Lower lobe of right lung (tissue), 2 donors: ENCODE measurements at places on chromosomes 2 and 18. TPM values are rescaled to one million over a fixed set of nuclear protein-coding genes. Genes with fewer than 3 reads are reported as not detected.

DNA sequence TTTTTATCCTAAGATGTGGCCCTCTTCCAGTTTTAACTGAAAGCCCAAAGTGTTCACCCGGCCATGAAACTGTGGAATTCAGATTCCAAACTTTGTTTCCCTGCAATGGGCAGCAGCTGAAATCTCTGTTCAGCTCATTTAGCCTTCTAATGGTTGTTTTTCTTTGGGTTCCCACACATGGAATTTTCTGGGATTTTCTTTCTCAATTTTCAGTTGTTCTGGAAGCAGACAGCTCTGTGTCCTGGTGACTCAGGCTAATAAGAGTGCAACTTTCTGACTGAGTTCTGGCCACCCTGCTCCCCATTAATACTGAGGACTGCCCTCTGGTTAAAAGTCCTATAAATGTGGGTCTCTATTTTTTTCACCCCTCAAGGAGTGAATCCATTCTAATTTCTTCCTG is 78.5 kb downstream of the PMS1 start:
- DNase-seq: no peak

GRCh38 chr2:134216152-134216829 is 37.6 kb upstream of the MGAT5 start:
- no peak for DNase-seq

GRCh38 chr2:66470199-66470598 is 35.3 kb downstream of the MEIS1 start:
- no peak for DNase-seq

GRCh38 chr2:47038656-47039488 is 116.2 kb downstream of the STPG4 start:
- no peak for DNase-seq

DNA sequence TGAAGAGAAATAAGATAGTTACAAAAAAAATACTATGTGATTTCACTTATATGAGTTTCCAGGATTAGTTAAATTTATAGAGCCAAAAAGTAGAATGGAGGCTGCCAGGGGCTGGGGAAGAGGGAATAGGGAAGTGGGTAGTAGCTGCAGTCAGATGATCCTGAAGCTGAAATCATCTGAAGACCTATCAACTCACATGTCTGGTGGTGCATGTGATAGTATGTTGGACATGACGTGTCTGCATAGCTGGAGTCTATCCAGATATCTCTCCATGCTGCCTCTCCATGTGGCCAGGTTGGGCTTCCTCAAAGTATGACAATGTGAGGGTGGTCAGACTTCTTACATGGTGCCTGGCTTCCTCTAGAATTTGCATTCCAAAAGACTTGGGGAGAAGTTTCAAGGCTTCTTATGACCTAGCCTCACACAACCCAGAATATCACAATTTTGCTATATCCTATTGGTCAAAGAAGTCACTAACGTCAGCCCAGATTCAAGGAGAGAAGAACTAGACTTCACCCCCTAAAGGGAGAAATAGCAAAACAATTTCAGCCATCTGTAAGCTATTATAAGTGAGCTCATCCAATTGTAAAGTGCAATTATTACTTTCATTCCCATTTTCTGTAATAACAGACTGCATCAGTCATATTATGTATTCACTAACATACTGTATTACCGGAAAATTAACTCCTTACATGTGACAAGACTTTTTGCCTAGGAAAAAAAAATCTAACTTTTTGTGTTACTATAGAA is 14.0 kb upstream of the ZNF396 start:
- DNase-seq: no peak

DNA sequence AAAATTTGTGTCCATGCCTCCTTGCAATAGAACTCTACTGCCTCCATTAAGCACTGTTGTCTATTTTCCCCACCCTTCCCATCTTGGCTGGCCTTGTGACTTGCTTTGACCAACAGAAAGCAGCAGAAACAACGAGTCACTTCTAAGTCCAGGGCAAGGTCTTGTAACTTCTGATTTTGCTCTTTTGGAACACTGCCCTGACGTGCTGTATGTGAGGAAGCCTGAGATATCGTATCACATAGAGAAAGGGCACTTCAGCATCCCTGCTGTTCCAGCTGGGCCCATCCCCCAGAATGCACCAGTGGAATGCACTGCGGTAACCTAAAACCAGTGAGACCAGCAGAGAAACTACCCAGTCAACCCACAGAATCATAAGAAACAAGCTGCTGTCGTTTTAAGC is 28.1 kb downstream of the NCKAP1 start:
- no peak for DNase-seq

DNA sequence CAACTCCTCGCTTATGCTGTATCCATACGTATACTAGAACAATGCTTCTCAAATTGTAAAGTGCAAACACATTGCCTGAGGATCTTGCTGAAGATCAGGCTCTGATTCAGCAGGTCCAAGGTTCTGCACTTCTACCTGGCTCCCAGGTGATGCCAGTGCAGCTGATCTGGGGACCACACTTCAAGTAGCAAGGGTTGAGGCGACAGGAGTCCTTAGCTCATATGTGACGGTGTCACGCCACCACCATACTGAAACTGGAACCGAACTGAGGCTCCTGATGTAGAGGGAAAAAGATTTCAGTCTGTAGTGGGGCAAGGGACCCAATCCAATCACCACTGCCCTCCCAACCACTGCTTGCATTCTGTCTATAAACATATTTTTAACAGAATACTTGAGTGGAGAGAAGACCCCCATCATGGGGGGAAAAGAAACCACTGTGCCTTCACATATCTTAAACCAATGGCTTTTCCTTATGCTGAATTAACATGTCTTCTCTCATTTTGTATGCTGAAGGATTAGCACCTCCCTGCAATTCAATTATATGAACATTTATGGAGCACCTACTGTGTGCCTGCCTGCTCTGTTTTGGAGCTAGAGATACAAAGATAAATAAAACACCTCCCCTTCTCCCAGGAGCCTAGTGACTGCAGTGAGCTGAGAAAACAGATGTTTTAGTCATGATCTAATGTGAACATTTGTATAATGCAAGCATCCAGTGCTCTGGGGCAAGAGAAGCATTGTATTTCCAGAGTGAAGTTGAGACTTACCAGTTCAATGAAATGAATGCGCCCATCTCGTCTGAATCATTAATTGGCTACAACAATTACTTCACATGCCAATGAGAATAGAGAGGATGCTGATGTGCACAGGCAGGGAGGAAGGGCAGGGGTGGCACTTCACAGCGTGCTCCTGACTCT is 6.6 kb upstream of the ASAP2 start:
- DNase-seq: no peak

DNA sequence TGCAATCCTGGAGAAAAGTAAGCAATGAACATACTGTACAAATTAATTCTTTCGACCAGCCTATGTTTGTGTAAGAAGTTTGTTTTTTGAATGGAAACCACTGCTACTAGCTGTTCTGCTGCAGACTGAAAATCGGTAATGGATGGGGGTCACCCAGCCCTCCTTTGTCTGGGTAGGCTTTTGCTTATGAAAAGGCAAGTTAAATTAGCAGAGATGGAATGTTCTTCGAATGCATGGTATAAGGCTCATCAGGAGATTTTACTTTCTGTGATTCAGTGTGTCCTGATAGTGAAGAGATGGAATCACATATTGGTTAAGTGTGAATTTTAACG is 53.8 kb downstream of the EEF1B2 start:
- no peak for DNase-seq

DNA sequence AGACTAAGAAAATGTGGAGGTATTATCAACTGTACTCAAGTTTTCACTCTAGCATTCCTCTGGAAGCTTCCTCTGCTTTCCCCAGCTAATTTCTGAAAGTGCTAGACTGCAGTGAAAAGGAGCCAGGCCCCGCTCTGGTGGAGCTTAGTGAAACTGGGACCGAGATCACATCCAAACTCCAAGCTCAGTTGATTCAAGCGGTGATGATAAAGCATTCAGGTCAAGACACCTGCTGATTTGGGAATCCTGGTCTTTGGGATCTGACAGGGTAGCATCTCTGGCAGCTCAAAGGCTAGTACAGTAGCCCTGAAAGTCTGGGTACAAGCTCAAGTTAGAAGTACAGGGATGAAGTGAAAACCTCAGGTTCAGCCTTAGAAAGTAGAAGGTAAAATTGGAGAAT is 120.2 kb upstream of the CRIM1 start:
- DNase-seq: no peak

- DNase-seq: peak; percentile 49
These were observed 21.5 kb upstream of the TMEM87B start for GRCh38 chr2:112033600-112033999.

- no peak for DNase-seq
These were observed 95.3 kb downstream of the SMC6 start for GRCh38 chr2:17658251-17658843.

- no peak for DNase-seq
These were observed 44.2 kb upstream of the DYNC2LI1 start for GRCh38 chr2:43729491-43730174.

DNA sequence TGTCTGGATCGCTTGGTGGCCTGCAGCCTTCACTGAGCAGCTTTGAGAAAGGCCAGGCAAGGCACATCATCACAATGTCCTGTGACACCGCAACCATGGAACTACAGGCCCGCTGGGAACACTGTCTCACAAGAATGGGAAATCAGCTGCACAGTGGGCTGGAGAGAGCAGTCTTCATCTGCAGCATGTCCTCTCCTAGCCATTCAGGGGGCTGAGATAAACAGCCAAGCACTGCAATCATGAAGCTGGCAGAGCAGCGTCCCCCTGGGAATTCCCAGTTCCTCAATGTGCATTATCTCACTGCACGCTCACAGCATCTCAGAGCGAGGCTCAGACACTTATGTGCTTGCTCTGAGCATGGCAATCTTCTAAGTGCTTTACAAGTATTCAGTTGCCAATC is 1.9 kb downstream of the CMPK2 start:
- DNase-seq: no peak

GRCh38 chr2:177551989-177552421 is 159.4 kb downstream of the AGPS start:
- peak; percentile 75 for DNase-seq

DNA sequence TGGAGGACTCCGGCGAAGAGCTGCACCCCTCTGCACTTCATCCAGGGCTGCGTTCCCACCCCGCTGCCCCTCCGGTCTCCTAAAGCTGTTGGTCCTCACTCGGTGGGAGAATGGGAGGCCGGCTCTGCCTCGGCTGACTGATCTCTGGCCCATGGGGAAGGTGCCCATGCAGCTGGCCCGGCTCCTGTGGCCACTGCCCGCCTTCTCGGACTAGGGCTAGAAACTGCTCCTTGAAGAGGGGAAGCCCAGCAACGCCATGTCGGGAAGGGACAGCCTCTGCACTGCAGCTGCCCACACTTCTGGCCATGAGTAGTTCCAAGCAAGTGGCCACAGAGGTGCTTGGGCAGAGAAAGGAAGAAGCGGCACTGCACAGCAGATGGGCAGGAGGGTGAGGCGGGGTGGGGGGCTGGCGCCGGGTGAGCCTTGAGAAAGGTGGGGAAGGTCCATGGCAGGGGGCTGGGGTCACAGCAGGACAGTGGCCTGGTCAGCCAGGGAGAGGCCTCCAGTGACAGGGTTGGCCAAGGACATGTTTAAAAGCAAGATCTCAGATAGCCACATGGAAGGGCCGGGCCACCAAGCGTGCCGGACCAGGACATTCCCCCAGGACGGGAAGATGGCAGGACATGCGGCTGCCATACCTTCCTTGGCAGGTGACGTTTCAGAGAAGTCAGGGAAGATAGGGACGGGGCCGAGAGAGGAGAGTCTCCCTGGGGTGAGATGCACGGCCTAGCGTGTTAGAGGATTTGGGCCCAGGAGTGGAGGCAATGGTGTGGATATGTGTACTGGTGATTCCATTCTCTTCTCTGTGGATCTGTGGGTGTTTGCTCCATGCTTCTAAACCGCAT is 158.8 kb upstream of the HDAC4 start:
- no peak for DNase-seq

- DNase-seq: no peak
These were observed 21.0 kb downstream of the HJURP start for GRCh38 chr2:233833345-233833744.

DNA sequence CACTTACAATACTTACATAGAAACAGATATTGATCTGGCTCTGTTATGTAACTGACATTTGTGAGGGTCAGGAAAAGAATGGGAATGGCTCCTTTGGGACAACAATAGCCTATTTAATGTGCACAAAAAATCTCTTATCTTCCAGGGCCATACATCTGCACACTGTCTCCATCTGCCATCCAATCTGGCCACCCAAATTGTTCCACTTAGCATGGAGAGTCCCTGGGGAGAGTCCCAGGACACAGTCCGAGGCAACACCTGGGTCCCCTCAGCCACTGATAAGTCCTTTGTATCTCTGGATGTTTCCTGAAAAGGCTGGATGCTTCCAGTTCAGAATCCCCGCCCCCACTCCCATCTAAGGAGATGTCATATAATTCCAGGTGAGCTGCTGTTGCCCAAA is 274.2 kb upstream of the NCKAP5 start:
- no peak for DNase-seq

GRCh38 chr2:135851858-135852257 is 14.9 kb upstream of the LCT start:
- DNase-seq: no peak

DNA sequence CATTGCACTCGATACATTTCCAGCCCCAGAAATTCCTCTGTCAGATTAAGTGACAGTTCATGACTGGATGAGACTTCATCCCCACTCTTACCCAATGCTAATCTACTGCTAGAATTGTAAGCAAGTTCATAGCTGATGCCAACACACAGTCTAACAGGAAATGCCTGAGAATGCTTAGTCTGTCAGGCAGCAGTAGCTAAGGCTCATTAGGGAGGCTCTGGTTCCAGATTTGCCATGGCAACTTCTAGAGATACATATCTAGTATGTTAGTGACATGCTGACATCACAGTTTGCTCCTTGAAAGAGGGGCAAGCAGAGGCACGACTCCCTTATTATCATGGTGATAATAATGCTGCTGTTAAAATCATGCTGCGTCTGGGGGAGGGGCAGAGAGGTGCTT is 198.4 kb downstream of the RBM43 start:
- DNase-seq: no peak

DNA sequence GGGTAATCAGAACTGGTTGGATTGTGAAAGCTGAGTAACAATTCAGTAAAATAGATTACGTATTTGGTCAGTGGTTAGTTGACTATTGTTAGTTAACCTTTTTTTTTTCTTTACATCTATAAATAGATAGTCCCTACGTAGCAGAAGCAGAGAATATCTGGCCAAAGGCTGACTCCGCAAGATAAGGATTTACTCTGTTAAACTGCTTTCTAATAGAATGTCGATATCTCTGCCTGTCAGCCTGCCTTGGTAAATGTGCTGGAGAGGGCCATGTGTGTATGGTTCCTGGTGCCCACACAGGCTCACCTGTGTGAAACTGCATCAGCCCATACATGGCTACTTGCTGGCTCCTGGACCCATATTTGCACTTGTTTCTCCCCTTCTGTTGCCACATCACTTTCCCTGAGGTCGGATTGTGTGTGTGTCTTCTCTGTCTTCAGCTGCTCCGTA is 94.4 kb downstream of the CRIM1 start:
- DNase-seq: no peak

- DNase-seq: peak; percentile 72
These were observed 48.2 kb upstream of the MAP3K20 start for GRCh38 chr2:173027181-173028128.

- DNase-seq: no peak
These were observed 2.8 kb upstream of the MXD1 start for GRCh38 chr2:69911985-69912563.

Gene XPO1
- 111 TPM for total RNA-seq

Gene GALNT5
- total RNA-seq: 33.9 TPM

Gene MPP4
- total RNA-seq: 0.30 TPM

Gene TPO
- total RNA-seq: 0.21 TPM

Gene FAM124B
- 4.8 TPM for total RNA-seq

Gene GREB1
- total RNA-seq: 2.3 TPM

Gene PTPRN
- total RNA-seq: not detected

Gene RAB6D
- total RNA-seq: not detected

Gene TMEM169
- 1.2 TPM for total RNA-seq

Gene GULP1
- 27.6 TPM for total RNA-seq

Gene ADD2
- total RNA-seq: 2.1 TPM

Gene VWC2L
- total RNA-seq: not detected

Gene MOGAT1
- 3.2 TPM for total RNA-seq
